RKO (cell line): ENCODE measurements at places on chromosomes 12 and 14.

GRCh38 chr12:23083267-23083666, 458.3 kb downstream of the ETNK1 start:
- peak; percentile 74 for DNase-seq

DNA sequence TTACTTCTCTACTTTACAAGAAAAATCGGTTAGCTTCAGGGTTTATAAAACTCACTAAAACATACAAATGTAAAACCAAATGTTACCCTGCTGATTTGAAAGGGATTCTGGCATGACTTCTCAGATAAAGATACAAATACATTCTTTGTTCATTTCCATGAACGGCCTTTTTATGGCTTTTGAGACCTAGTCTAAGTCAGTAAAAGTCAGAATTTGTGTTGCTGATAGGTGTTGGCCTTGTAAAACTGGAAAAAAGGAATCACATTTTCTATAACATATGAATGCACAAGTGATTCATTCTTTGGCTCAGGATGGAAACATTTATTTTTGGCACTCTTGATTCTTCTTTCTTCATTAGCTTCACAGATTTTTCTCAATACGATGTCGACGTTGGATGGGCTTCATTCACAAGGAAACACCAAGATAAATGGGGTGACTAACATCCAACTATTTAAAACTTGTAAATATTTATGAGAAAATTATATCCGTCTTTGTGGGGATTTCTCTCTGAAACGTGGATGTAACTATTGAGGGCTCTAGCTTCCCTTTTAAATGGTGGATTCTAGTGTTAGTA, 27.0 kb upstream of the CPM start:
- DNase-seq = no peak

- no peak for DNase-seq
Observed at GRCh38 chr12:13067322-13067721, 23.1 kb downstream of the FAM234B start.

GRCh38 chr12:130860311-130860710, 11.6 kb upstream of the RAN start:
- no peak for DNase-seq

GRCh38 chr12:57983146-57983857, 41.9 kb downstream of the ATP23 start:
- DNase-seq = peak; percentile 40

GRCh38 chr12:105799103-105799502, 339.7 kb downstream of the NUAK1 start:
- no peak for DNase-seq
